ENCODE measurements at places on chromosomes 11 and 22. TPM values are rescaled to one million over a fixed set of nuclear protein-coding genes. Genes with fewer than 3 reads are reported as not detected.

The MMP1 gene
- 0.46 TPM for polyA plus RNA-seq

The FREY1 gene
- polyA plus RNA-seq, result not detected

DNA sequence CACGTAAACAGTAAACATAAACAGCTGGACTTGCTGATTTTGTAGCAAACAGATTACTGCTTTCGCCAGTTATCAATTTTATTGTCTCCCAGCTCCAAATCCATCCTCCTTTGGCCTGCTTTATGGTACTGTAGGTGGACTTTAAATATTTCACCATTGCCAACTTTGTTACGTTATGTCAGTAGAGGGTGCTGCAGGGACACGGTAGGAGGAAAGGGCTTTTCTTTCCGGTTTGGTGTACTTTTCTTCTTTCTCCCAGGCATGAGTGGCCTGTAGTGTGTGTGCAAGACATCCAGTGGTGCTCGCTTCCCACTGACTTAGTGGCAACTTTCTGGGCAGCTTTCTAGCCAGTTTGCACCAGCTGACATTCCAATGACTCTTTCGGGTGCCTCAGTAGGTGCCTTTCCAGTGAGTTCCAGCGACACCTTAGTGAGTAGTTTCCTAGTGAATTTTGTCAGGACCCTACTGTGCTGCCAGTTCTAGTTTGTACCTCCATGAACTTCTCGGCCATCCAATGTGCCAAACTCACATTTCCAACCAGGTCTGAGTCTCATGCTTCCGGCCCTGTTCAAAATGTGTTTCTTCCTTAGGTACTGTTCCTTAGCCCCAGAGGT lies 267.6 kb upstream of the TENM4 start:
- DNase-seq, result no peak

The FAM83F gene
- polyA plus RNA-seq, result 0.31 TPM

DNA sequence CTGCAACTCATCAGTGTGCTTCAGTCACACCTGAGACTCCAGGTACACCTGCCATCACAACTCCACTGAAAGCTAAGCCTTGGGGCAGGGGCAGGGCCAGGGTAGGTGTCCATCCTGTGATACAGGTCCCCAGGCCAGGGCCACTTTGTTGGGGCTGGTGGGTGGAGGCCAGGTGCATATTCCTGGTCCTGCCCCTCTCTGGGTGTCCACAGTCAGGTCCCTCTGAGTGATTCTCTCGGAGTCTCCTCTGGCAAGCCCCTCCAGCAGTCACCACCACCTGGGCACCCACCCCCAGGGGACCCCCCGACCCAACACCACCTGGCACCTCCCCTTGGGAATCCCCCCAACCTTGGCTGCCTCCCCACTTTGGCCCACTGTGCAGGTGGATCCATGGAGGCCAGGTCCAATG lies 9.5 kb upstream of the ACR start:
- no peak for DNase-seq

DNA sequence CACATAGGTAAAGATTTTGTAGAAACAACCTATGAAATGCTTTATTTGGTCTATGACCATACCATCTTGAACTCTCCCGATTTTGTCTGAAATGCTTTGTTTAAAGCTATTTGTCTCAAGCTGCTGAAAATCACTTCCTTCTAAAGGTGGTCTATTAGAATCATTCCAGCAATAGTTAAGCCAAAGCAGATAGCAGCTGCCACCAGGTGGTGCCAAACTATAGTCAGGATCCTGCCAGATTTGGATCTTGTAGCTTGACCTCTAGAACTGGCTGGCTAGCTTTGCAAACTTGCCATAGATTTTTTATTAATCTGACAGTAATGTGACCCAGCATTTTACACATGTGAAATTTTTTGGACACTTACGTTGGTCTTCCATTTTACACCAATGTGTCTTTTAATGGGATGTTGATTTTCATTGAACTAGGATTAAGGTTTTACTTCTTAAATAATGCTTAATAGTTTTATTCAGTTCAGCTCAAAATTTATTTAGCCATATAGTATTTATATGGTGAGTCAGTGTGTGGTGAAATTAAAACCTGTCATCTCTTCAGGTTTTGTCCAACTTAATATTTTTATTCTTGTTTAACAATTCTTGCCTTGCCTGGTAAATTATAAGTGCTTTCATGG lies 19.7 kb downstream of the CTR9 start:
- DNase-seq, result peak; percentile 42

- no peak for DNase-seq
Observed at GRCh38 chr22:49483946-49484345, 343.7 kb downstream of the BRD1 start.

- no peak for DNase-seq
Observed at GRCh38 chr11:118921121-118921928, 4.4 kb downstream of the BCL9L start.

DNA sequence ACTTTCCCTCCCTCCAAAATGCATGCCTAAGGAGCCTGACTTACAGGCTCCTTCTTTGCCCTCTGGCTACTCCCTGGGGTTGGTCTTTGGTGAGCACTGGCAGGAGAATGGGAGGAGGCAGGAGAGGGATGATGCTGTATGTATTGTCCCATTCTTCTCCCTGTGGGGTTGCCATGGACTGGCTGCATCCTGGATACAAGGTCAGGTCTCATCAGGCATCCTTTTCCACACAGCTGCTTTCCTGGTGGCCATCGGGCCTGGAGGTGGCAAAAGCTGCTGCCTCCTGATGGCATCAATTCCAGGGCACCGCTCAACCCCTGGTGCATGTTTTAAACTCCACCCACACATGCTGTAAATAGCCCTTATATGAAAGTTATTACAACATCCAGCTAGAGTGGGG lies 257.2 kb downstream of the ETS1 start:
- DNase-seq, result no peak

The MRGPRF gene
- 13.5 TPM for polyA plus RNA-seq

GRCh38 chr11:134581966-134582769 lies 170.1 kb upstream of the B3GAT1 start:
- DNase-seq, result no peak

DNA sequence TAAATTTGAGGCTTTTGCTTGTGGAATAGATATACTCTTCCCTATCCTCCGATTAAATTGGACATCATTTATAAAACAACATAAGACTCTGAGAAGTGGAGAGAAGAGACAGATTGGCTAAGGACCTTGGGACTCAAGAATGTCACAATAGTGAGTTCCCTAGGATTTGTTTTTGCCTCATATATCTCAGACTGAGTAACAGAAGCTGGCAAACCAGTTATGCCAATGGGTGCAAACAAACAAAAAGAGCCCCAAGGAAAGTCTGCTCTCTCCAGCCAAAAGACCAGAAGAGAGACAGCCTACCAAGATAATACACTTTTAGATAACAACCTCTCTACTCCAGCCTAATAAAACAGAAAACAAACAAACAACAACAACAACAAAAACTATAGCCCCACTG lies 28.9 kb downstream of the DEUP1 start:
- no peak for DNase-seq

GRCh38 chr11:92482492-92483060 lies 258.0 kb downstream of the FAT3 start:
- no peak for DNase-seq

The OR2D2 gene
- not detected for polyA plus RNA-seq

- no peak for DNase-seq
Observed at GRCh38 chr11:57466680-57467079, 6.4 kb downstream of the RTN4RL2 start.

GRCh38 chr22:42178910-42179519 lies 48.4 kb upstream of the CYP2D6 start:
- DNase-seq, result no peak

The DCHS1 gene
- polyA plus RNA-seq, result 35.4 TPM

GRCh38 chr22:50684986-50685385 lies 12.4 kb downstream of the SHANK3 start:
- DNase-seq, result no peak

The TEX54 gene
- 0.80 TPM for polyA plus RNA-seq

GRCh38 chr22:30881361-30882183 lies 87.0 kb downstream of the MORC2 start:
- no peak for DNase-seq

DNA sequence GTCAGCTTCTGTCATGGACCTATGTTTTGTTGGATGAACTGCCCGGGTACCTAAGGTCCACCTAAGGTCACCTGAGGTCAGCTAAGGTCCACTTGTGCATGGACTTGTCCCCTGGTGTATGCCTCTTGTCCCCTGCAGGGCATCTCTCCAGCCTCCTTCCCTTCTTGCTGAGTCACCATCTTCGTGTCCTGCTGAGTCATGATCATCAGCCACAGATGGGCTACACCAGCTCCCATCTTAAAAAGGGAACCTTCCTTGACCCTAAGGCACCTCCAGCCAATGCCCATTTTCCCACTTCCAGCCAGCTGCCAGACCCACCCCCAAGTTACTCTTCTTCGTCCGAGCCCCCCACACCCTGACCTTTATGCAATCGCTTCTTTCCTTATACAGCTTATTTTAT lies 544.9 kb downstream of the TBC1D22A start:
- DNase-seq, result no peak

DNA sequence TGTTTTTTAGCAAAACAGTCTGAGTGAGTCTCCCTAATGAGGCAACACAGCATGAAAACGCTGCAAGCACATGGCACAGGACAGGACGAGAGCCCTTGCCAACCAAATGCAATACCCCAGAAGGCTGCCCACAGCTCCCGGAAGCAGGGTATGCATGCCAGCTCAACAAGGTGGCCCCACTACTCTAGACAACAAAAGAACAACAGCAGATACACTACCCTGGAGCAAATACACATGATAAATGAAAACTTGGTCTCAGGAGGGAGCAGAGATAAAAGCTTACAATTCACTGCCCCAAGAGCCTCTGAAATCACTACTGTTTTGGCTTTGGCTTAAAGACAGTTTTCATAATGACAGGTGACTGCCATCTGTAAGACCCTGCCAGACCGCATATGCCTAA lies 785.4 kb upstream of the API5 start:
- DNase-seq, result no peak

The PRG2 gene
- polyA plus RNA-seq, result 0.40 TPM

DNA sequence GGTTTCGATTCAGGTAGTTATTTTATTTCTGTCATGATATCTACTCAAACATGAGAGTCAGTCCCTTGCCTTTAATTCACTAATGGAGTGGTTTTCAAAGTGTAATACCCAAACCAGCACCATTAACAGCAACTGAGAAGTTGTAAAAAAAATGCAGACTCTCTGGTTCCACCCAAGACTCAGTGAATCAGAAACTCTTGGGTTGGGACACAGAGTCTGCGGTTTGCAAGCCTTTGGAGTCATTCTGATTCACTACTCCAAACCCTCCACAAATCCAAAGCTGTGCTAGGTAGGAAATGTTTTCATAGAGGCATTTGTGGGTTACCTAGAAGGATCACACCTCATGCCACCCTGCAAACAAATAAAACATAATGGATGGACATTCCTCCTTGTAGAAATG lies 340.1 kb downstream of the NTM start:
- no peak for DNase-seq

The MIAT gene
- polyA plus RNA-seq, result 7.3 TPM

Measured in muscle of arm (tissue), 14 donors.